ENCODE measurements at places on chromosomes 3 and 15.

- no peak for DNase-seq
Observed at GRCh38 chr3:156723182-156723619, 48.8 kb downstream of the TIPARP start.

GRCh38 chr3:12840591-12841148, 695 bp downstream of the RPL32 start:
- no peak for DNase-seq

GRCh38 chr3:178618896-178619295, 82.7 kb downstream of the KCNMB2 start:
- DNase-seq, result no peak

DNA sequence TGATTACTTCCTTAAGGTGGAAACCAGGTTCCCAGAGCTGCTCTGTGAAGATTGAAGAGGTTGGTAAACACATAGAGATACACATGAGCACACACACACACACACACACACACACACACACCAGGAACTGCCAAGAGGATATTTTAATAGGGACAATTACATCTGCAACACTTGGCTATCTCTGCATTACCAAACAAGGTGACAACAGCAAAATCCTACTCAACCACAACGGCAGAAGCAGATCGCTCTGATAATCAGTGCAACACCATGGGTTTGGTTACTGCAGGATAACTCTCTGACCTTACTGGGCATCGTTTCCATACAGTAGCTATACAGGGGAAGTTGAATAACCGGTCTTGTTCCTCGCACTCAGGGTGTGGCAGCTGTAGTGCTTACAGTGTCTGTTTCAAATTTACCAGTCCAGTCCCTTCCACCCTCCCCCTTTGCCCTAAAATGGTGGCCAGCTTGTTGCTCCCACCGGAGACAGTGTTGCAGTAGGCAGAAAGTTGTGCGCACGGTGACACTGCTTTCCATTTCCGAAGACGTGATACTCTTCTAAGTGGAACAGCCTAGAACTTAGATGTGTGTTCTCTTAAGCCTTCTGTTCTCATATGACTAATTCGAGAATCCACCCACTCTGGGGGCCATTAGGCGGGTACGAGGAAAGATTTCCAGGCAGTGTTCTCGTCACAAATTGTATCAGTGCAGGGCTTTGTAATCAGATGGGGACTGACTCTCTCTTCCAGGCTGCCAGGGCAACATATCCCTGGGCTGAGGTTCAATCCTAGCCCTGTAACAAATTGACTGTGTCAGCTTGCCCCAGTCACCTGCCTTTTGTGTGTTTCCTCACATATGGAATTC, 176.2 kb downstream of the P3H2 start:
- DNase-seq, result no peak

DNA sequence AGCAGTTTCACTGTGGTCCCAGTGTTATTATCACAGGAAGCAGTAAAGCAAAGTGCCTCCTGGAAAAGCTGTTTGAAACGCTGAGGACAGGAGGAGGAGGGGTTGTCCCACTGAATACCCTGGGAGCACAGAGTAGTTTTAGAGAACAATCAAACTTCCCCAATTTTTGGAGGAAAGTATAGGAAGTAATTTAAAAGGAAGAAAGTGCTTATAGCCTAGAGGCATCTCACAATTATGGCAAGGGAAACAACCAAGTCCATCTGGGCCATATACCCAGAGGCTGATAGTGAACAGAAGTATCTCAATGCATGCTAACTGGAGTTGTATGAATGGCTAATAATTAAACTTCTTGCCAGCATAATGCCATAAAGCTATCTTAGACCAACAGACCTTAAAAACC, 137.2 kb upstream of the EPHA6 start:
- no peak for DNase-seq

GRCh38 chr3:128727485-128727884, 1.5 kb downstream of the RAB7A start:
- DNase-seq, result no peak
